ENCODE measurements at places on chromosomes 12 and 14.

DNA sequence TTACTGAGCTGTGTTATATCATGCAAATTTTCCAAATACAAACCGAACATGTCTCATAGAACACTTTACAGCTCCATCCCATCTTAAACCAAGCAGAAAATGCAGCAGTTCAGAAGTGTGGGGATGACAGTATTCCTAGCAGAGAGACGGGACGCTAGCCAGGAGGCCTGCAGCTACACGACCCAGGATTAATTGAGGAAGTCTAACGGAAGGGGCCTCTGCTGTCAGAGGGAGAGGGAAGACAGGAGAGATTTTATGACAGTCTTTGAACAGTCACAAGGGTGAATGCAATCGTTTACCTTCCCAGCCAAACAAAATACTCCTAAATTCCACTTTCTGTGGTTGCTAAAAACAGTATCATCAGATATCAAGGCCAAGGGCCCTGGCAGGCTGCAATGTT lies 261.9 kb downstream of the TMEM132D start:
- DNase-seq = no peak

- DNase-seq = no peak
These were observed 148.3 kb downstream of the KCNA5 start for GRCh38 chr12:5191803-5192538.

- DNase-seq = no peak
These were observed 7.1 kb downstream of the METAP2 start for GRCh38 chr12:95481072-95481471.

DNA sequence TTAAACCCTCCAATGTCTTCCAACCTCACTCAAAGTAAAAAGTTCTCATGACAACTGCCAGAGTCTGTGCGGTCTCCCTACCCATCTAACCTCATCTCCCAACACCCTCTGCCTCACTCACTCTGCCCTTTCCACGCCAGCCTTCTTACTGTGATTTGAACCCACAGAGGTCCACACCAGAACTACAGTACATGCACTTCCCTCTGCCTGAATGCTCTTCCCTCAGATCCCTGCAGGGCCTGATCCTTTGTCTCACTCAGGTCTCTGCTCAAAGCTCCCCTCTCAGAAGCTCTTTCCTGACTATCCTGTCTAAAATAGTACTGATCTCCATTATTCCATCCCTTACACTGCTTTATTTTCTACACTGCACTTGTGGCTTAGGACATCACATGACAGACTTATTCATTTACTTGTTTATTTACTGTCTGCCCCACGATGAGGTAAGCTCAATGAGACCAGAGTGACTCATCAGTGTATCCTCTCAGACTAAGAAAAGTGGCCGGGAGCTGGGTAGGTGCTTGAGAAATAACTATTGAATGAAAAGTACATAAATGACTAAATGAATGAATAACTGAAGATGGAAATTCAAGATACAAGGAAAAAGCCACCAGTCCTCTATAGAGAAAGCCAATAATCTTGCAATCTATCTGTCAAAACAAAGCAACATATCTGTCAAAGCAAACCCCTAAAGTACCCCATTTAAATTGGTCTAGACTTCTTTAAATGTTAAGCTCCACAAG lies 17.1 kb downstream of the POMT2 start:
- no peak for DNase-seq

DNA sequence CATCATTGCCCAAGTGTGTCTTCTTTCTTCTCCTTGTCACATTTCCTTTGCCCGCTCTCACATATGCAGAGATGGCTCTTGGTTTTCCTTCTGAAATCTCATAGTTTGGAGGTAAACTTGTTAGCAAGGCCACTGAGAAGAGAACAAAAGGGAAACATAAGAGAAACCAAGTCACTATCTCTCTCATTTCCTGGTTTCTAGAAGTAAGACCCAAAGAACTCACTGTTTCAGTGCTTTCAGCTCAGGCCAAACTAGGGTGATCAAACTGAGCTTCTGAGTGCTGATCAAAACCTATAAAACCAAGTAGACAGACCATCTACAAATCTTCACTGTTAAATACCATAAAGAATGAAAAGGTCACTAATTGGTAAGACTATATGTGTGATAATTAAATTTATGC lies 275.4 kb upstream of the BTG1 start:
- no peak for DNase-seq

GRCh38 chr12:51722431-51722830 lies 126.1 kb downstream of the FIGNL2 start:
- no peak for DNase-seq

GRCh38 chr12:22480016-22480415 lies 64.3 kb downstream of the C2CD5 start:
- no peak for DNase-seq

- DNase-seq = peak; percentile 22
These were observed 12.2 kb upstream of the FOXG1 start for GRCh38 chr14:28754209-28754985.

GRCh38 chr12:104567832-104568486 lies 111.2 kb downstream of the CHST11 start:
- no peak for DNase-seq

- DNase-seq = no peak
These were observed 67.6 kb upstream of the GPATCH2L start for GRCh38 chr14:76083796-76084765.

GRCh38 chr12:3381059-3382047 lies 109.7 kb upstream of the PRMT8 start:
- no peak for DNase-seq

GRCh38 chr12:117049295-117049694 lies 49.9 kb downstream of the TESC start:
- no peak for DNase-seq

DNA sequence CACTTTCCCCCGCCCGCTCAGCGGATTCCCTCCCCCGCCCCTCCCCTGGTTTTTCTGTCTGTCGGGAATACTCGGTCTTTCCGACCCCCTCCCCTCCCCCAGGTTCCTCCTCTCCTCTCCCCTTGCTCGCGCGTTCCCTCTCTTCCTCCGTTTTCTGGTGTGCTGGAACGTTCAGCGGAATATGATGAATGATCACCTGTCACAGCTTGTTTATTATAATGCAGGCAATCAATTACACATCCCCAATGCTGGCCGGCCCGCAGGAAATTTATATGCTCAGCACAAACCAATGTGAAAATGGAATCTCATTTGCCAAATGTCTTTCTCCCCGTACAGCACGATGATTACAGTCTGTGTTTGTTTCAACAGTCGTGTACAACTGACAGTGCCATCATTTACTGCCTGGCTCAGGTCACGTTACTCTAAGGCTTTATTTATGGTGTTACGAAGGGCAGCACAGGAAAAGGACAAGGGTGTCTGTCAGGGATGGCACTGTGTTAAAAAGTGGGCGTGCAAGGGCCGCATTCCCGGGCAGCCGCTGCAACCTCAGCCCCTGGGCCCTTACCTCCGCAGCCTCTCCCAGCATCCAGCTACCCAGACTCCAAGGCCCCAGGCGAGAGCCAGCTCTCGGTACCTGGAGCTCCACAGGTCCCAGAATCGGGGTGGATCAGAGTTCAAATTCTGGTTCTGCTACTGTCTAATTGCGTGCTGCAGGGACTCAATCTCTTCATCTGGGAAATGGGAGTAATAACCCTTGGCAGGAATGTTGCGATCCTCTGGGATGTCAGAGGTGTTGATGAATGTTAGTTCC lies 24.7 kb upstream of the MAP1LC3B2 start:
- no peak for DNase-seq

DNA sequence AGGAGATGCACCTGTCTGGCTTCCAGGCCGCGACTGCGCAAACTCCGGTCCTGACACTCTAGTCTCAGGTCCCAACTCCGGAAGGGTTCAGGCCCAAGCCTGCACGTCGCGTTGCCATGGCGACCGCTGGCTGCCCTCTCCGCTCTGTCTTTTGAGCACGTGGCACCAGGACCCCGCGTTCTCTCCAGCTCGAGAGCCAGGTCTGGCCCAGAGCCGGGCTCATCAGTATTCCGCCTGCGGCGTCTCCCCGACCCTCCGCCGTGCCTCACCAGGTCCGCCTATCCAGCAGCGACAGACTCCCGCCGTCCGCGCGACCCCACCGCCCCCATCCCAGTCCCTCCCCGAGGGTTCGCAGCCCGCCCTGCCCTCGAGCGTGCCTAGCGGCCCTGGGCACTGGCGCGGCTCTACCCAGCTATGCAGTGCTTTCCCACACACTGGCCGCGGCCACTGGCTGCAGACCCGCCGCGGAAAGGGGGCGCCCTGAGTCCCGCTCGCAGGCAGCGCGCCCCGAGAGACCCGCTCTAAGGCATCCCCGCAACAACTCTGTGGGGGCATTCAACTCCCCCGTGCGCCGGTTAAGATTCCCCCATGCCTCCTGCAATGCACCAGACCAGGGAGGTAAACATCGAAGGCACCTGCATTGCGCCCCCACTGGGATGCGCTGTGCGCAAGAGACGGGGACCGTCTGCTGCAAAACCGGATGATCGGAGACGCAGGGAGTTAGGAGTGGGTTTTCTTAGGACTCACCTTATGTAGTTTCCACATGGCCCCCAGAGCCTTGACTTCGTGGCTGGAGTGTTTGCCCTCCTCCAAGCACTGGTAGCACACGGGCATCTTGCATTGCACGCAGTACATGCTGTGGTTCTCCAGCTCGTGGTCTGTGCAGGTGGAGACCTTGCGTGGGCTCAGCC lies 1.3 kb downstream of the TRIM9 start:
- DNase-seq = peak; percentile 86

DNA sequence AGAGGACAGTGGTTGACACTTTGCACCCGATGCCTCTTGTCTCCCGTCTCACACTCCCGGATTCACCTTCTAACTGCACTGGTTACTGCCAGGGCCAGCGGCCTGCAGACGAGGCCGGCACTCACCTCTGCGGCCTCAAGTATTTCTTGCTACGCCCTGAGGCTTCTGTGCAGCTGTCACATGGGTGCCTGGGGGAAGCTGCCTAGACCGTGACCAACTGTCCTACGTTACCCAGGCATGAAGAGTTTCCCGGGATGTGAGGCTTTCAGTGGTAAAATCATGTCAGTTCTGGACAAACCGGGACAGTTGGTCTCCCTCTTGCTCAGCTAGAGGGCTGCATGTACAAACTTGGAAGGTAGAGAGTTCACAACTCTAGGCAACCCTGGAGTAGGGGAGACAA lies 274.5 kb downstream of the GLT1D1 start:
- no peak for DNase-seq

- no peak for DNase-seq
These were observed 18.7 kb downstream of the RASAL1 start for GRCh38 chr12:113116875-113117274.

DNA sequence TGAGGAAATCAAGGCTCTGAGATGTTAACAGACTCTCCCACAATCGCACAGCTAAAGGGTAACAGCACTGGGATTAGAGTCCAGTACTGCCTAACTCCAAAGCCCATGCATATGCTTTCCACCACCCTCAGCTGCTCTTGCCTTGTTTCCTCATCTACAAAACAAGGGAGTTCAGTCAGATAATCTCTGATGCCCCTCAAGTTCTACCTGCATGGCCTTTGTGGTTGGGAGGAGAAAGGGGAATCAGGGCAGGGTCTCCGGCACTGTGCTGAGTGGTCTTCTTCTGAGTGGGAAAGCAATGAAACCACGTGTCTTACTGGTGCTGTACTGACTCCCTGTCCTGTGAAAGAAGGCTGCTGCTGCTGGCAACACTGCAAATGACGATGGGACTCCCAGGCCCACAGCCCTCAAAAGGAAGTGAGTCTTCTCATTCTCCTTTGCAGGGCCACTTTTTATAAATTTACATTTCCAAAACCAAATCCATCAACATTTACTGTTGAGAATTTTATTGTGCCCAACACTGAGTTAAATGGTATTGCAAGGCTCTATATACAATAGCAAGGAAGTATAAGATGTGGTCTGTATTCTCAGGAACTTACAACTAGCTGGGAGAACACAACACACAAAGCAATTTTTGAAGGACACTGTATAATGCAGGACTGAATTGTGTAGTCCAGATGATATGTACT lies 19.7 kb upstream of the DUSP16 start:
- no peak for DNase-seq

GRCh38 chr14:30876692-30877091 lies 2.3 kb downstream of the COCH start:
- DNase-seq = no peak

DNA sequence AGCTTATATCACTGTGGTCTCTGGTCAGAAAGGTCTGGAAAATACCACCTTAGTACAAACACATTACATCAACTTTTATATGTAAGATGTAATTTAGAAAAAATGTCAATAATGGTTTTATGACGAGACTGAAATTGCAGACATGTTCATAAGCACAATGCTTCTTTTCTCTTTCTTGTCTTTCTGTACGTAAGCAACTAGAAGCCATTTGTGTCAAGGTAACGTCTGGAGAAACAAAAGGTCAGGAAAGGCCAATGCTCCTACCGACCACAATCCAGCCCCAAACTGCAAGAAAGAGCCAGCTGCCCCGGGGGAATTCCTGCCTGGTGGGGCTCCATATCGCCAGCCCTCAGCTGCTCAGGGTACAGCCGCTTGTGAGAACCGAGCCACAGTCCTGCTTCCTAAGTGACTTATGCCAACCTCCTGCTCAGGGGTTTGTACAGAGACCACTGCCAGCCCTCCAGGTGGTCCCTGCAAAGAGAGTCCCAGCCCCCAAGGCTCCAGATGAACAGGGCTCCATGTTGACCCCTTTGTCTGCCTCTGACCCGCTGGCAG lies 6.3 kb downstream of the ZNF839 start:
- no peak for DNase-seq

- no peak for DNase-seq
These were observed 1.5 kb downstream of the FLVCR2 start for GRCh38 chr14:75579882-75580281.

- DNase-seq = no peak
These were observed 105.1 kb downstream of the ZFP36L1 start for GRCh38 chr14:68687746-68688145.

DNA sequence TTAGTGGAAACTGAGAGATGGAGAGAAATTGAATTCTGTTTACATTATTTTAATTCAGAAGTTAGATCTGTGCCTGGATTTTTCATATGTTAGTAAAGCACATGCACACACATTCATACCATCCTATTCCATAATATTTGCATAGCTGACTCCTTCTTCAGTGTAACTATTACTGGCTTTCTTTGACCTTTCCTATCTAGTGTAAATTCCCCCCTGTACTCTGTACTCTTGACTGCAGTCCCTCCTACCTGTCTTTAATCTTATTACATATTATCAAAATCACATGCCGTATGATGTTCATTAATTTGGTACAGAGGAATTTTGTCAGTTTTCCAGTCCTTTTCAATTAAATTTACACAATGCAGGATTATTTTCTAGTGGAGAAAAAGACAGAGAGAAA lies 417.0 kb upstream of the SOX5 start:
- DNase-seq = no peak

GRCh38 chr14:72680853-72681640 lies 212.9 kb downstream of the DPF3 start:
- no peak for DNase-seq

GRCh38 chr12:91249054-91249453 lies 66.4 kb upstream of the DCN start:
- no peak for DNase-seq

DNA sequence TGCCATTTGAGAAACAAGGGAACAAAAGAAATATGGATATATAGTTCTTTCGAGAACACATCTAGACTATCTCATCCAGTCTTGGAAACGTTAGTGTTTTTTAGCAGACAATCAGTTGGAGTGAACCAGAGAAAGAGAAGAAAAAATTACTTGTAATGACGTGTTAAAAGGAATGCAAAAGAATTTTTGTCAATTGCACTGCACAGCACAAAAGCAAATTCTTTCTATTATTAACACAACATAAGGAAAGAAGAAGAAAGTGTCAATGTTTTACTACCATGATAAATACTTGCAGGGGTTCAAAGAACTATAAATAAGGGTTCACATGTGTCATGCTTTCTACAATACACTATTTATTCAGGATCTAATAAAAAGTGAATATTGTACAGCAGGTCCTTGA lies 27.5 kb upstream of the GSG1 start:
- DNase-seq = no peak

Data from NCI-H187 (cell line).